Cerebellar cortex (tissue), 1 donor: ENCODE measurements at places on chromosomes 16 and 17.

- DNase-seq, result no peak
Measured at GRCh38 chr17:47955497-47956461, 1.9 kb downstream of the PRR15L start.

GRCh38 chr17:57404073-57404472 lies 147.8 kb downstream of the MSI2 start:
- no peak for DNase-seq

GRCh38 chr16:30552956-30553355 lies 5.2 kb downstream of the ZNF764 start:
- no peak for DNase-seq

DNA sequence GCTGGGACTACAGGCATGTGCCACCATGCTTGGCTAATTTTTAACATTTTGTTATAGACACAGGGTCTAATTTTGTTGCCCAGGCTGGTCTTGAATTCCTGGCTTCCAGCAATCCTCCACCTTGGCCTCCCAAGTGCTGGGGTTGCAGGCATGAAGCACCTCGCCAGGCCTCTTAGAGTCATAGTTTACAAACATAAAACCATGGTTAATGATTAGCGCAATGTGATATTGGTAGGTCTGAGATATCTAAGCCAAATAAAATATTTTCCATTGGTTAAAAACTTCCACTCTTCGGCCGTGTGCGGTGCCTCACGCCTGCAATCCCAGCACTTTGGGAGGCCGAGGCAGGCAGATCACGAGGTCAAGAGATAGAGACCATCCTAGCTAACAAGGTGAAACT lies 16.6 kb downstream of the TXNDC11 start:
- DNase-seq, result no peak

GRCh38 chr17:39754958-39755553 lies 17.3 kb downstream of the GRB7 start:
- peak; percentile 22 for DNase-seq

GRCh38 chr16:29656688-29657523 lies 6.1 kb upstream of the SPN start:
- no peak for DNase-seq

GRCh38 chr16:89455692-89456091 lies 34.7 kb downstream of the ANKRD11 start:
- no peak for DNase-seq

DNA sequence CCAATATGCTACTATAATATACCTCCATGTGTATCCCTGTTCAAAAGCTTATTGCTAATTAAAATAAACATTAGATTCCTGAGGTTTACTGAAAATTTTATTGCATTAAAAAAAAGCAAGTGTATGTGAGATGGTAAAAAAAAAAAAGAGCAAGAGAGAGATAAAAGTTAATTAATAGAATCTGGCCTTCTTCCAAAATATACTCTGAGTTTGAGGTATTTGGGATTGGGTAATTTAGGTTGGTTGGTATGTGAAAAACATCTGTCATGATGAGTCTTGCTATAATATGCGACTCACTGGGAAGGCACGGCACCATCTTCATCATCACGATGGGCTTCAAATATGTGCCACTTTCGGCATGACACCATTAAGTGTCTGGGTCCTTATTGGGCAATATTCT lies 711.1 kb upstream of the SOX9 start:
- no peak for DNase-seq

DNA sequence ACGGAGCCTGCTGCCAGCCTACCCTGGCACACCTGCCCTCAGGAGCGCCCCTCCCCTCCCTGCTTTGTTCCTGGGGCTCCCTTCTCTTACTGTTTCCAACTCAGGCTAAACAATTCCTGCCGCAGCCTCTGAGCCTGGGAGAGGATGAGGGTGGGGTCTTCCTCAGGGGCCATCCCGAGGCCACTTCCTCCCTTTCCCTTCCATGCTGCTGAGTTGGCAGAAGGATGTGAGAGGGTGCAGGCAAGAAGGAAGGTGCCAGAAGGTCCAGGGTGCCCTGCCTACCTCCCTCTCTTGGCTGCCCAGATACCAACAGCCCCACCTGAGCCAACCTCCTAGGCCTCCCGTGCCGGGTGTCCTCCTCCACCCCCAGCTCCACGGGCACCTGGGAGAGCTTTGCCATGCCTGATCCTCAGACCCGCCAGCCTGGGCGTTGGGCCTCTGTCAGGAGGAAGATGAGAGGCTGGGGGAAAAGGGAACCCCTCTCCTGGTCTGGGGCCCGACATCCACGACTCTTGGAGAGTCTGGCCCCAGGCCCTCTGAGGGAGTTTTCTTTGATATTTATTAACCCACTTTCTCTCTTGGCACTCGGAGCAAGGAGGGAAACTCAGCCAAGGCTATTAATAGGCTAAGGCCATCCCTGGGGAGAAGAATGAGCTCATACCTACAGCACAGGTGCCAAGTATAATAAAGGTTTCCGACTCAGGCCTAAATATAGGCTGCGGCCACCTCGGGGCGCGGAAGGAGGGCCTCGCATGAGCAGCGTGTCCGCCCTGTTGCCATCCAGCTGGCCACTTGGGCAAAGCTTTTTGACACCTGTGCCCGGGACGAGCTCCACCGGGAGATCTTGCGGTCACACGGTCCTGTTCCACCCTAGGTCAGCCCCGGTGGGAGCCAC lies 232.0 kb downstream of the ENGASE start:
- peak; percentile 80 for DNase-seq

- peak; percentile 66 for DNase-seq
Measured at GRCh38 chr16:48001324-48001895, 154.4 kb downstream of the ABCC12 start.

DNA sequence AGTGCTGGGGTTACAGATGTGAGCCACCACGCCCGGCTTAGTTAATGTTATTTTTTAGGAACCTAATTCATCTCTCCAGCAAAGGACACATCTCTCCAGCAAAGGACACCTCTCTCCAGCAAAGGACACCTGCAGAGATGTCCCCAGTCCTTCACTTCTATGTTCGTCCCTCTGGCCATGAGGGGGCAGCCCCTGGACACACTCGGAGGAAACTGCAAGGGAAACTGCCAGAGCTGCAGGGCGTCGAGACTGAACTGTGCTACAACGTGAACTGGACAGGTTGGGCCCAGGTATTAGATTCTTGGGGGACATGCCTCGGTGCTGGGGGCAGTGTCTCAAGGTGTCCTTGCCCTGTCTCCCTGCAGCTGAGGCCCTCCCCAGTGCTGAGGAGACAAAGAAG lies 4.7 kb downstream of the PFAS start:
- peak; percentile 50 for DNase-seq

DNA sequence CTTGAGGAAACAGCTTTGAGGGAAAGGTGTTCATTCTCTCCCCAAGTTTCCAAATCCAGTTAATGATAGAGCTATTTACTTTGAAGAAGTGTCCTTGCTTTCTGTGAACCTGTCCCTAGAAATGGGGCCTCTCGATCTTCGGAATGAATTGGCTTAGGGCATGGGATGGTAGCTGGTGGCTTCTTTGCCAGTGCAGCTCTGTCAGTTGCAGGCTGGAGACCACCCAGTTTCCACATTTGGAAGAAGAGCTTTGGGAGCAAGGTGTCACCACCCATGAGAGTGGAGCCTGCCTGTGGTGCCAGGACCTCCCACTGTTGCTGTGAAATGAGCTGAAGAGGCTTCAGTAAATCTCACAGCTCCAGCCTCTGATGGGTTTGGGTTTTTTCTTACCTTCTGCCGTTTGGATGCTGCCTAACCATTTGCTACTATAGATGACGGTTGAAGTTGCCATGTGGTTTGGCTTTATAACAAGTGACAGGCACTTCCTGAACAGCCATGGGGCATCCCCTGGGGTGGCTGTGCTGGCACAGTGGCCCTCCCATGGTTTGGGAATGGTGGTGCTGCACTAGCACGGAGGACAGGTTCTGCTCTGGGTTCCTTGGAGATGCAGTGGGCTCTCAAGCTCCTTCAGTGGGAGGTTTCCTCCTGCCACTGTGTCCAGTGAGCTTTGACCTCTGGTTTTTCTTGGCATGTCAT lies 19.5 kb upstream of the SLC5A10 start:
- DNase-seq, result no peak
